NCI-H1105 (cell line): ENCODE measurements at places on chromosomes 1 and 21.

- DNase-seq = no peak
Measured at GRCh38 chr1:17292299-17293160, 15.5 kb upstream of the PADI4 start.

DNA sequence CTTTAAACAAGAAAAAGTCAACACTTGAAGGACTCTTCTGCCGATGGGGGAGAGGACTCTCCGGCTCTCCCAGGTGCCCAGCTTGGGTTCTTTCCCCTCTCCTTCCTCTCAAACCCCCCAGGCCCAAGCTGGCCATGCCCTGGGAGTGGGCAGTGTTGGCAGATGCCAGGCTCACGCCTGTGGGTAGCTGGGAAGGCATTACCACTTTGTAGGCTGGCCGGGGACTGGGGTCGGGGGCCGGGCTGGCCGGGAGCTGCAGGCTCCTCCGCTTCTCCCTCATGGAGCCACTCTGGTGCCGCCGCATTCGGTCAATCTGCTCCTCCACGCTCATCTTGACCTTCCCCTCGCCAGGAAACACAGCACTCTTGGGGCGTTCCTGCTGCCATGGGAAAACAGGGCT is 16.4 kb upstream of the GOLT1A start:
- no peak for DNase-seq

GRCh38 chr1:26094076-26094669 is 17.5 kb upstream of the PDIK1L start:
- no peak for DNase-seq

DNA sequence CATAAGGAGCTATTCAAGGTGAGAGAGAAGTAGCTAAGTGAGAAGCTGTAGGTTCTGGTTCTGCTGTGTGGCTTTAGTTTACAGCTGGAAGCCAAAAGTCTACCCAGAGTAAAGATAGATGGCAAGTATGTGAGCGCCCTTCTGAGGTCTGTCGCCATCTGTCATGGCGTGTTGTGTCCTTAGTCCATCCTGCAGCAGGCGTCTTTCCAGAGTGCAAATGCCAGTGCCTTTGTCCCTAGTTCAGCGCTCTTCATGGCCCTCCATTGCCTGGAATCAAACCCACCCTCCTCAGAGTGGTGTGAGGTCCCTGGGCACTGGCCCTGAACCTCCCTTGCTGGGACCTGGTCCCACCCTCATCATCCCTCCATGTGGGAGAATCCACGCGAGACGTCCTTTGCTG is 96.6 kb downstream of the ADARB1 start:
- DNase-seq = no peak
